ENCODE measurements at places on chromosomes 6 and 20.

DNA sequence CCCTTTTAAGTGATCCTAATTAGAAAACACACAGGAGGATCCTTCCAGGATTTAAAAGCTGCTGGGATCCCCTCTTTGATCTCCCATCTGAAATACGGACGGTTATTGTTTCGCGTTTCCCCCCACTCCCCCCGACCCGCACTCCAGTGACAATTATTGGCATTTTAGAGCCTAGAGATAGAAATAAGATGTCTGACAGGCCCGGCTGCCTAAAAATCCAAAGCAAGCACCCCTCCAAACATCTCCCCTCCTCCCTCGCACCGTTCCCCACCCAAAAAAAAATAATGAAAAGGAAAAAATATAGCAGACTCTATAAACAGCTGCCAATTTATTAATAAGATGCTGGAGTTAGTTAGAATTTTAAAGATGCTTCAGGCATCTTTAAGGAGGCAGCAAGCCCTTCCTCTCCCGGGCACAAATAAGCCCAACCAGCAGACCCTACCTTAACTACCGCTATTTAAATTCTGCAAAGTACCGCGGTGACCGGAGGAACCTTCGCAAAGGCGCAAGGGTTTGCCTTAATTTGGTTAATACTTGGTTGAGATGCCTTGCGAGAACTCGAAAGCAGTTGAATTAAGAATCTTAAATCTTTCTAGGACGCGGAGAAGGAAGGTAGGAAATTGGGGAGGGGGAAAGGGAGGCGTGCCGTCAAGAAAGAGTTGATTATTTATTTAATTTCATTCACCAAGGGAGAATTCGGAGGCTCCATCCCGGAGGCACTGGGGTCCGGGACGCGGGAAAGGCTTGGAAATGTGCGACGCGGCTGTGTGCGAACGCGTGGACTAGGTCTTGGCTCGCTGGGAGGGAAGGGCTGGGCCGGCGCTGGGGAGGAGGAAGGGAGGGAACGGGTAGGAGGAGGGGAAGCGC is 1.5 kb upstream of the ISM1 start:
- DNase-seq: no peak

GRCh38 chr20:39016506-39016905 is 54.4 kb downstream of the DHX35 start:
- no peak for DNase-seq

GRCh38 chr20:35849706-35850105 is 77.9 kb downstream of the PHF20 start:
- no peak for DNase-seq

- no peak for DNase-seq
Measured at GRCh38 chr6:3229566-3230178, 2.2 kb upstream of the TUBB2B start.

DNA sequence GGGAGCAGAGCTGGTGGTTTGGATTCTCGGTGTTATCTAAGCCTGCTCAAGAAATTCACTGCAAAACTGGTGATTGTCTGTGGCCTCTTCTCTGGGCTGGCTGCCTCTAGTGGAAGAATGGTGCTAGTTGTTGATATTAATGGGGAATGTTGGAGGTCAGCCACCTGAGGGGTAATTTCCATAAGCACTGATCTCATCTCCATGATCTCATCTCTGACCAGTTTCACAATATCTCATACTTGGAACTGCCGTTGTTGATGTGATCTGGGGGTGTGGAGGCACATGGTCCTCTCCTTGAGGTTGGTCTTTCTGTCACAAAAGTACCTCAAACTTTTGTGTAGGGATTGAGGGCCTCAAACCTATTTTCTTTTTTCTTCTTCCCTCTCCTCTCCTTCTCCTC is 102.6 kb downstream of the CD109 start:
- no peak for DNase-seq
